ENCODE measurements at places on chromosomes 5 and 9.

DNA sequence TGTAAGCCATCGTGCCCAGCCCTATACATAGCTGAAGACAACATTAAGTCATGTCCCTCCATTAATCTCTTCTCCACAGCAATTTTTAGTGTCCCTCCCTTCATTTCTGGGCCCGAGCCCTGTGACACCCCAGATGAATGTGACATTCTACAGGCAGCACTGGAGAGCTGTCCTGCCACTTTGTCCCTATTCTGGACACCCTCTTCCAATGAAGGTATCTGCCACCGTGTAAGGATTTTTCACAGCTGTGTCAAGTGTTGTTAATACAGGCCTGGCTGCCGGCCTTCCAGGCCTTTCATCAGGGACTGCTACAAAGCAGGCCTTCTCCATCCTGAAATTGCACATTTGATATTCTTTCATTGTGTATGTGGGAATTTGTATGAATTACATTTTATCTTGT is 62.0 kb upstream of the SLC28A3 start:
- no peak for DNase-seq

DNA sequence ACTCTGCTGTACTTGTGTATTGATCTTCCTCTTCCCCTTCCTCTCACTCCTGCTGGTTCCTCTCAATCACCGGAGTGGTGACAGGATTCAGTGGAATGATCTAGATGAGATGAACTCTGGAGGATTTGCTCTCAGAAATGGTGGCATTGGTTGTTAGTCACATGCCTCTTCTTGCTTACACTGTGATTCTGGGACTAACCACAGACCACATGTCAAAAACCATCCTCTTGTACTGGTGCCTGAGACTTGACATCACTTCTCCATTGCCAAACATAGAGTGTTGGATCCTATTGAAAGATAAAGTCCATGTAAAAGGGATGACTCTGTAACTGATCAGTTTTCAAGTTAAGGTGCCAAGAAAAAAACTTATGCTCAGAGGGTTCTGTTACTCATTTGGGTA is 506.5 kb downstream of the DMAC1 start:
- DNase-seq, result no peak

DNA sequence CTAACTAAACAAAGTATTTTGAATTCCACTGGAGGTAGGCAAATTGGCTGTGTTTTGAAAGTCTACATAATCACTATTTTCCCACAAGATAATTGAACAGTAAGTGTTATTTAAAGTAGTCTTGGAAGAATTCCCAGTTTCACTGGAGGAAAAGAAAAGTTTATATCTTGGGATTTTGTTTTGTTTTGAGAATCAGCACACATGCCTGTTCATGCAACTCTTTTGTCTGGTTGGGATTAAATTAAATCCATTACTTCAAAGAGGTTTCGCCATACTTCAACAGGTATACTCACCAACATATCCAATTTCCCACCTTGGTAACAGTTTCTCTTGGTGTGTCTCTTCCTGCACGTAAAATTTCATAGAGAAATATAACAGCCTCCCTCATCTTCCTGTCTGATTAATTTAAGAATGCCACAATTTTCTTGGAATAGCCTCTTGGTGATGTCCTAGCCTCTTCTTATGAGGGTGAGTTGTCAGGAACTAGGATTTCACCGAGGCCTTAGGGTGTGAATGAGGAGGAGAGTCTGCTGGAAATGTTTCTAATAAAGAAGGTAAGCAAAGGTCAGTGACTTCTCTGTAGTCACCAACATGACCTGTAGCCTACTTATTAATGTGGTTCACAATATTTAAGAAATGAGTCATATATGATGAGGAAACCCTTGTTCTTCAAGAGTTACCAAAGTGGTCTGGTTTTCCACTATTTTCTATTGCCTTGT is 48.1 kb downstream of the ITGA2 start:
- no peak for DNase-seq

GRCh38 chr9:80883826-80884579 is 805.3 kb downstream of the TLE1 start:
- no peak for DNase-seq
